ENCODE measurements at places on chromosomes 6 and 20.

GRCh38 chr6:66161546-66162108, 454.6 kb upstream of the EYS start:
- DNase-seq: no peak

DNA sequence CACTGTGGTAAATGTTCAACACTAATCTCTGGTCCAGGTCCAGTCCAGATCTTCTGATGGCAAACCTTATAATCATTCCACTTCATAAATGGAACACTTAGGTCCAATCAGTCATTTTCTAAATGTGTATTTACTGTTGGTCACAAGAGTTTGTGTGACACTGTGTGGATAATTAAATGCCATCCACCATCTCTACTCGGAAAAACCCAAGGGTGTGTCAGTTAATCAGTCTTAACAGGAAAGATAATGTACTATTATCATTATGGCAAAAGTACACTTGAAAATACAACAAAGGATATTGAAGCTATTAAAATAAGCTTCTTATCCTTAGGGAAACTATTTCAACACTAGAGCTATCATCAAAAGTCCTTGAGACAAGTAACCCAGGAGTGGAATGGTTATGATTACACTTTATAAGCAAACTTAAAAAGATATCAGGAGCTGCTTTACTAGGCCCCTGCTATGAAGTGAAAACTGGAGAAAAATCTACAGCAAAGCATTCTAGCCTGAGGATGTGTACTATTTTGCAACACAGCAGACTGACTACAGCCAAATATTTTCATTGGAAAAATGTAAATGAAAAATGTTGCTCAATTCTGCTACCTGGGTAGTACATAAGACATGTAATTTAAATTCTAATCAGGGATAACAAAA, 227.9 kb downstream of the LAMA2 start:
- no peak for DNase-seq

DNA sequence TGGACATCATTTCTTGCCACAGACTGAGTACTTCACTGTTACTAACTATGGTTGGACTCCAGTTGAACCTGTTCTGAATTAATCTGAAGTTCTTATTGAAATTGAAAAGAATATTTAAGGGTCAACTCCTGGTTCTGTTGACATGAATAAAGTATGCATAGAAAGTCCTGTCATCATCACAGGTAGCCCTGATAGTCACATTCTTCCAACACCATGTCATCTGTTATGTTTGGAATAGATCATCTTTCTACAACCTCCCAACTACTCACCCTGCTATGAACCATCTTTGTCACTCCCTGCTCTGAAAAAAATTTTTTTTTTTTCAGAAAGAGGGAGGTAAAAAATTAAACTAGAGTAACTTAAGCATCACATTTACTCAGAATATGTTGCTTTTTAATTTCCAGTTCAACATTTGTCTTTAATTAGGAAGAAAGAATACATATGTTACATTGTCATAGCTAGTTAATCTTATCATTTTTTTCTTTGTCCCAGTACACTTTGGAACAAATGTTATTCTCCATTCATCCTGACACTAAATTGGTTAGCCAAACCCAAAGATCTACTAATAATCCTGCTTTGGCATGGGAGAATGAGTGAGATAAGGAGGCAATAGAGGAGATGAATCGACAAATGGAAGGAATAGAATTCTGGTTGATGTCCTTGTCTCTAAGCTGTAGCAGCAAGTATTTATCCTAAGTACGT, 775.1 kb upstream of the NRSN1 start:
- no peak for DNase-seq

GRCh38 chr6:169864148-169865020, 113.0 kb downstream of the ERMARD start:
- no peak for DNase-seq

- DNase-seq: no peak
Measured at GRCh38 chr6:134619077-134619476, 301.2 kb upstream of the SGK1 start.

GRCh38 chr20:40524071-40524470, 165.0 kb downstream of the MAFB start:
- DNase-seq: no peak

DNA sequence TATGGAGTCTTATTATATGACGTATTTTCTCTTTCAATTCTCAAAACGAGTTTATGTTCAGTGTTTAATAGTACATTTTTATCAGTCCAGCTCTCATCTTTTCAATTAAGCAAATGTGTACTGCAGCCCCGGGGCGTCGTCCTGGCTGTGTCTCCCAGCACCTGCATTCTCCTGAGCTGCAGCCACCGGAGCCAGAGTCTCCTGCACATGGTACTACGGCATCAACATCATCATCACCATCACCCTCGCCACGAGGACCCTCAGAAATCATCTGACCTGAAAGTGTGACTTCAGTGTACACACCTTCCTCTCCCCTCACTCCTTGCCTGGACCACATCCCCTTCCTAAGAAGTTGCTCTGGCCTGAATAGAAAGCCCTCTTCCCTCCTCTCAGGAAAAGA, 267.7 kb upstream of the ARID1B start:
- no peak for DNase-seq

All from activated naive CD4-positive, alpha-beta T cell (primary cell).